ENCODE measurements at places on chromosomes 16 and 17.

- no peak for DNase-seq
Measured at GRCh38 chr16:4866586-4866985, 19.3 kb downstream of the UBN1 start.

DNA sequence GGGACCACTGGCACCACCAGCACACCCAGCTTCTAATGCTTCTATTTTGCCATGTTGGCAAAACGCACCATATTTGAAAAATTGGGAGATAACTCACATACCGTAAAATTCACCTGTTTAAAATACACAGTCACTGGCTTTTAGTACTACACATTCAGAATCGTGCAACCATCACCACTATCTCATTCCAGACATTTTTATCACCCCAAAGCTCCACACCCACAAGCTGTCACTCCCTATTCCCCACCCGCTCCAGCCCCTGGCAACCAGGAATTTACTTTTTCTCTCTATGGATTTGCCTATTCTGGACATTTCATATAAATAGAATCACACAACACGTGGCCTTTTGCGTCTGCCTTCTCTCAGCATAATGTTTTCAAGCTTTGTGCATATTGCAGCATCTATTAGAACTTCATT, 25.0 kb downstream of the PPL start:
- DNase-seq, result no peak

- DNase-seq, result no peak
Measured at GRCh38 chr17:40530531-40530994, 29.1 kb upstream of the TNS4 start.

DNA sequence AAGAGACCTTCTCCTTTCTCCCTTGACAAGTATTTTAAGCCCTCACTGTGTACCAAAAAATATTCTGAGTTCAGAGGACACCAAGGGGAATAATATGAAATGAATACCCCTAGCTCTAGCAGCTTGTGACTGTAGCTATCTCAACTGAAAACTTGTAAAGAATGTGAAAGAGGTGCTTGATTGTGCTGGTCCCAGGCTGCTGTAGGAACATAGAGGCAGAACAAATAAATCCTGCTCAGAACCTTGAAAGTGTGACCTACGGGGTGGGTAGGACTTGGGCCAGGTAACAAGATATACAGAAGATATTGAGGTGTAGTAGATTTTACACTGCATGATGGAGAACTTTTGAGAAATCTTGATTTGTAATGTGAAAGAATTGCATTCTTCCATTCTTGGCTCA, 606.8 kb downstream of the TOX3 start:
- DNase-seq, result no peak

DNA sequence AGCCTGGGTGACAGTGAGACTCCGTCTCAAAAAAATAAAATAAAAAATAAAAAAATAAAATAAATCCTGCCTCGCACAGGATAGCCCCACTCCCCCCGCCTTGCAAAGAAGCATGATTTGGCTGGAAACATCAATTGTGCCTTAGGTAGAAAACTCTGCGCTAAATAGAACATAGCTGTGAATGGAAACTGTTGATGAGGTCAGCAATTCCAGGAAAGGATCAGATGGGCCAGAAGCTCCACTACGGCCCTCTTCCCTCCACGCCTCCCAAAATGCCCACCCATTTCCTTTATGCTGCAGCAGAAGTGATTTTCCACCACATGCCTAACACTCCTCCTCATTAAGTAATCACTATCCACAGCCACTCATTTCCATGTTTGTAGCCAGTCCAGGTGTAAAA, 473.4 kb downstream of the XYLT1 start:
- no peak for DNase-seq

DNA sequence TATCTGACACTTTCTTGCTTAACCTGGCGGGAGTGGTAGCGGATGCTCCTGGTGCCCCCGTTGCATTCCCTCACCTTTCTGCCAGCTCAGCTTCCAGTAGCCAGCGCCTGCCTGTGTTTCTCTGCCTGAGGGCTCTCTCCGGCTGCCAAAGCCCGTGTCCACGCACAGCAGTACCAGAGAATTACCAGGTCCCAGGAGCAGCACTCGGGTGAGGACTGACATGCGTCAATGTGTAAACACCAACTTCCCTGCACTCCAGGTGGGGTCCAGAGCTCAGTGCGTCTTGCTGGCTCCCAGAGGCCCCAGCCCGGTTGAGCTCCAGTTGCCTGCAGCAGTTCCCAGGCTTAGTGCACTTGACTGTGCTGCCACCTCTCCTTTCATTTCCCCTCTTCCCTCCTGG, 54.8 kb downstream of the CDH13 start:
- DNase-seq, result no peak

DNA sequence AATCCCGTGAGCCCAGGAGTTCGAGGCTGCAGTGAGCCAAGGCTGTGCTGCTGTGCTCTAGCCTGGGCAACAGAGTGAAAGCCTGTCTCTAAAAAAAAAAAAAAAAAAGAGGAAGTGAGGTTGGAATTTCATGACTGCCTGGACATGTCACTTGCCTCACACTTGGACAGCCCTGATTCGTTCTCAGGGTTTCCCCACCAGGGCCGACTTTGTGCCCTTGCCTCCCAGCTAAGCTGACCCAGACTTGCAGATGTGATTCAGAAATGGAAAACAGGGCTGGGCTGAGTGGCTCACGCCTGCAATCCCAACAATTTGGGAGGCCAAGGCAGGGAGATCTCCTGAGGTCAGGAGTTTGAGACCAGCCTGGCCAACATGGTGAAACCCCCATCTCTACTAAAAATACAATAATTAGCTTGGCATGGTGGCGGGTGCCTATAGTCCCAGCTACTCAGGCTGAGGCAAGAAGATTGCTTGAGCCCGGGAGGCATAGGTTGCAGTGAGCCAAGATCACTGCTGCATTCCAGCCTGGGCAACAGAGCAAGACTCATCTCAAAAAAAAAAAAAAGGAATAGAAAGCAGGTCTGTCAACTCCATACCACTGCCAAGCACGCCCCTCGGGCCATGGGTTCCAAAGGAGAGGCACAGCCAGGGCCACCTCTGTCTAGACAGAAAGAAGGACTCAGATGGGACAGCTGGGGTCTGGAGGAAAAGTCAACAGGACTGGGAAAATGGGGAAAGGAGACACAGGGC, 46.9 kb downstream of the SOCS1 start:
- no peak for DNase-seq

GRCh38 chr16:31876951-31877828, 3.6 kb downstream of the ZNF267 start:
- no peak for DNase-seq

DNA sequence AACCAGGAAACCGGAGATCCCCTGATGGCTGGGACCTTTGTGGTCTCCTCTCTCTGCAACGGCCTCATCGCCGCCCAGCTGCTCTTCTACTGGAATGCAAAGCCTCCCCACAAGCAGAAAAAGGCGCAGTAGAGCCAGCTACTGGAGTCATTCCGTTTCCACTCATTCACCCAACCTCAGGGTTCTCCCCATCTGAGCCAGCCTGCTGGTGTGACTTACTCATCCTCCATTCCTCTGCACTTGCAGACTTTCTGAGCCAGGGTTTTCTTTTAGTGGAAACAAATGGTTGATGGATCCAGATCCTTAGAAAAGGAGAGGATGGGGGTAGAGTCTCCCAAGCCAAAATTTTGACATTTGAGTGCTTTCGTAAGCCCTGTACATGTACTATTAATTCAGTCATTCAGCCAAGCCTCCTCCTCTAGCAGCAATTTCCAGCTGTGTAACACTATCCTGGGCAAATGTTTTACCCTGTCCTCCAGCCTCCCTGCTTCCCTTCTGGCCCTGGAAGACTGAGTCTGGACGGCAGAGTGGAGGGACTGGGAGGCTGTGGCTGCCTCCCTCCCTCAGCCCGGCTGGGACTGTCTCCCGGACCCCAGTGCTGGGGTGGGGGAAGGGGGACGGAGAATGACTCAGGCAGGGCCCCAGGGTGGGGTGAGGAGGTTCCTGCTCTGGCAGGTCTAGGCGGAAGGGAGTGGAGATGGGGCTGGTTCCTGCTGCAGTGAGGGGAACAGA, 2.3 kb downstream of the SOX15 start:
- DNase-seq, result no peak

GRCh38 chr16:1903845-1904840, 14.1 kb downstream of the HS3ST6 start:
- DNase-seq, result no peak

DNA sequence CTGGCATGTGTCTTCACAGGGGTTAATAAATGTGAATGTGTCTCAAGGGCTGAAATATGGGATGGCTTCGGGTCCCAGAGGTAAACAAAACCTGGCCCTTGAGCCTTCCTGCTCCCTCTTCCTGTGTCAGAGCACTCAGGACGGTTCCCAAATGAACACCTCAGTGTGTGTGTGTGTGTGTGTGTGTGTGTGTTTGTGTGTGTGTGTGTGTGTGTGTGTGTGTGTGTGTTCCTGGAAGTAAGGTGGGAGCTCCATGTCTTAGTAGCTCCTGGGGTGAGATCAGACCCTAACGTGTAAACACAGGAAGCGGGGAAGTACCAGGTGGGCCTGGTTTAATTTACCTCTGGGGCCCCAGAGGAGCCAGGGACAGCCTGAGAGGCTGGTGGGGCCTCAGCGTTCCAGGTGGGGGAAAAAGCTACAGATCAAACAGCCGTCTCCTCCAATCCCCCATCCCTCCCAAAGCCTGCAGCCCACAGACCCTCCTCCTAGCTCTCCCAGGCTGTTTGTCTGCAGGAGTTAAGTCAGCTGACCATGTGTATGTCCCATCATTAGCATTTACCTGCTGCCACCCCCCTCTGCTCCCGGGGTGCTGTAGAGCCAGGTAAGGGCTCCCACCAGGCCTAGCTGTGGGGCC, 6.1 kb downstream of the KIF19 start:
- DNase-seq, result no peak

- DNase-seq, result no peak
Measured at GRCh38 chr16:90077757-90078578, 837 bp upstream of the PRDM7 start.

GRCh38 chr16:7420079-7420478, 87.4 kb downstream of the RBFOX1 start:
- DNase-seq, result no peak

DNA sequence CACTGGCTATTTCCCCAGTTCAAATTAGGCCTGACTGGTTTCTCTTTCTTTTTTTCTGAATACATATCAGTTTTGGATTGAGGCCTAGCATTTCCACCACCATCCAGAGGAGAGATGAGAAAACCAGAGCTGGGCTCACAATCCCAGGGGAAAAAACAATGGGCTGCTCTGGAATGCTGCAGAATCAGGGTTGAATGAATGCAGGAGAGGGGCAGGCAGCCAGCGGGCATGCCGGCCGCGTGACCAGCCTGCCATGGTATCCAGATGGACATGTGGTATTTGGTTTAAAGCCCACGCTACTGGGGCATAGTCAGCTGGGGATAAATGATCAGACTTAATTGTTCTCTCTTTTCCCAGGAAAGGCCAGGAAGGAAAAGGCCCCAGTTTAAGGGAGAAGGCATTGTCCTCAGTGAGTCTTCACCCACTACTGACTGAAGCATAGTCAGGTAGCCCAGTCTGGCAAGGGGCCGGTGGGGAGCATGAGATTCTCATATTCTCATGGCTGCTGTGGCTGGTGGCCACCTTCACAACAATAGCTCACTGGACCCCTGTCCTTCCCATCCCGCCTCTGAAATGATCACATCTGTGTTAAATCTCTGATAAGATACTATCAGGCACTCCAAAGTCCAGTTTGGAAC, 38.7 kb upstream of the RHOT1 start:
- no peak for DNase-seq

GRCh38 chr16:85326113-85326793, 214.0 kb upstream of the CIBAR2 start:
- DNase-seq, result no peak

GRCh38 chr17:77880711-77881450, 77.6 kb upstream of the TNRC6C start:
- no peak for DNase-seq

GRCh38 chr16:73016488-73016830, 31.5 kb downstream of the ZFHX3 start:
- no peak for DNase-seq

DNA sequence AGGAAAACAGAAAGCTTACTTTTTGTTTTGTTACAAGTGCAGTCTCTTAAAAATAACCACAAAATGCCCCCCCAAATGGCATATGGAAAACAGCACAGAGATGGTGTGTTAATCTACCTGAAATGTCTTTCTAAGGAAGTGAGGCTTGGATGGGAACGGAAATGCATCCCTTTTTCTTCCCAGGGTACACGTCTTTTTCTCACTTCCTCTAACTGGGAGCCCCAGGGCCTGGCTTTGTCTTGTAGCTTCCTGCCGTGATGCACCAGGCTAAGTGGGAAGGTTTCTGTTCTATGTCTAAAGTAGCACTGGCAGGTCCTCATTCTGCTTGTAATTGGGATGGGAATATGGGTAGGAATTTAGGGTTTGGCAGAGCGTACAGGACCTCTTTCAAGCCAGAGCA, 52.5 kb upstream of the CACNG3 start:
- DNase-seq, result no peak

GRCh38 chr16:85858984-85859817, 39.8 kb upstream of the IRF8 start:
- no peak for DNase-seq

- no peak for DNase-seq
Measured at GRCh38 chr17:14482715-14483114, 181.8 kb downstream of the HS3ST3B1 start.

GRCh38 chr17:3754458-3755334, 31.0 kb downstream of the HASPIN start:
- DNase-seq, result no peak

GRCh38 chr16:22786691-22787090, 27.3 kb upstream of the HS3ST2 start:
- DNase-seq, result no peak

- no peak for DNase-seq
Measured at GRCh38 chr16:27424772-27425498, 23.0 kb downstream of the IL21R start.

GRCh38 chr17:17364338-17364667, 61.1 kb downstream of the NT5M start:
- no peak for DNase-seq

- DNase-seq, result no peak
Measured at GRCh38 chr17:78361225-78361701, 1.4 kb upstream of the SOCS3 start.

DNA sequence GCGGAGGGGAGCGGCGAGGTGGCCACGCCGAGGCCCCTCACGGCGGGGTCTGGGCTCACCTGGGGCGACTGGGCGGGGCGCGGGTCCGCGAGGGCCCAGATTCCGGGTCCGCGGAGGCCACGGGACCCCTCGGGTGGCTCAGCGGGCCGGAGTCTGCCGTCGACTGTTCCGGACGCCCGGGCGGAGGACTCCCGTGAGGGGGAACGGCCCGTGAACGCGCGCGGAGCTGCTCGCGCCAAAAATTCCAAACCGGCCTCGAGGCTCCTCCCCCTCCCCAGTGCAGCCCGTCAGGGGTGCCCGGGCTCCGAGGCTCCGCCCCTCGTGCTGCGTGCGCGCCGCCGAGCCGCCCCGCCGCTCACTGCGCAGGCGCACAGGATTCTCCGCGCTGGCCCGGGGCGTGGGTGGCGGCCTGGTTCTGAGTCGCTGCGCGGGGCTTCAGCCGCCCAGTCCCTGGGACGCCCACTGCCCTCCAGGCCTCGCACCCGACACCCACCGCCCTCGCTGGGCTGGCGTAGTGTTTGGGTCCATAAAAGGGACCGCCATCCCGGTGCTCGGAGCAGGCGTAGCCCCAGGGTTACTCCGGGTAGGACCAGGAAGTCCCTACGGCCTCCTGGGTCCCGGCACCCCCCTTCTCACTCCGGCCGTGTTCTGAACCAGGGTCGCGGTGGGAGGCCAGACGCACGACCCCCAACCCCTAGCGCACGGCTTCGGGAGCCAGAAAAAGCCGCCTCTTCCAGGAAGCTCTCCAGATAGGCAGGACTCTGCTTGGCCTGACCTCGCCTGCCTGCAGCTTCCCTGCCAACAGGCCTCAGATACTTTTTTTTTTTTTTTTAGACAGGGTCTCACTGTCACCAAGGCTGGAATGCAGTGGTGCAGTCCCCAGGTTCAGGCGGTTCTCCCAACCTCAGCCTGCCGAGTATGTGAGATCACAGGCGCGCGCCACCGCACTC, at the start of gene PKMYT1:
Gene PKMYT1, minus strand, starts transcription at position 220 of the 950 bp plus-strand sequence. CDS start 789 bp downstream, outside the sequence.
- DNase-seq, result peak; percentile 72

- no peak for DNase-seq
Measured at GRCh38 chr17:66730461-66730923, 104.4 kb upstream of the CACNG5 start.
